ENCODE measurements at places on chromosomes 1 and 21.
A peak's percentile ranks its signal among the peaks of the same experiment; 100 is the strongest.

- no peak overlapping the region for H3K27ac ChIP-seq
- no peaks in the 10 kb centered on the region for H3K36me3 ChIP-seq
- no peak for DNase-seq
Observed at GRCh38 chr1:209038316-209038715, 545.2 kb upstream of the CAMK1G start.

DNA sequence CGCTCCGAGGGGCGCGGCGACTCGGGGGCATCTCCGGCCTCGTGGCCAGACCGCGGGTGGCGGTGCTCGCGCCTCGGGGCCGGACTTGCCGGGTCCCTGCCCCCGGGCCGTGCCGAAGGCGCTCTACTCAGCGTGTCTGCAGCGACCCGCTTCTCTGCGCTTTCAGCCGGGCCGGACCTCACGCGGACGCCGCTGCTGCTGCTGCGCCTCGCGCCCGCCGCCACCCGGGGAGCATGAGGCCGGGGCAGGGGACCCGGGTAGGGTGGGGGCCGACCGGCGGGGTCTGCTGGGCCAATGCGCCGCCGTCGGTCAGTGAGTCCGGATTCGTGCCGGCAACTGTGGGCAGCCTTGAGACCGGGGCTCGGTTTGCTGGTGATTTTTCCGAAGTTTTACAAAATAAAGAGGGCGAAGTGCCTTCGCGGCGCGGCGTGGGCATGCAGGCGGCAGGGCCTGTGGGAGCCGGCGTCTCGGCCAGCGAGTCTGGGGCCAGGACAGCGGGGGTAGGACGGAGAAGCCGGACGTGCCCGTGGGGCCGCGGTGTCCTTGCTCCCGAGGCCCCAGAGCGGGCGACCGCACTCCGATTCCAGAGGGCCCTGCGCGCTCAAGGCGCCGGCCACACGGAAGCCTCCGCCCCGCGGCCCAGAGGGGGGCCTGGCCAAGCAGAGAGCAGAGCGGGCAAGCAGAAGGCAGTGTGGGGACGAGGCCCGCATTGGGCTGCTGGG is 749 bp downstream of the FAM163A start:
- no peak overlapping the region for H3K27ac ChIP-seq
- H3K36me3 ChIP-seq: peaks cover 7% of the 10 kb centered on the region
- peaks cover 24% of the 10 kb centered on the region for H3K27me3 ChIP-seq
- H3K4me1 ChIP-seq: peaks cover 2% of the 10 kb centered on the region

DNA sequence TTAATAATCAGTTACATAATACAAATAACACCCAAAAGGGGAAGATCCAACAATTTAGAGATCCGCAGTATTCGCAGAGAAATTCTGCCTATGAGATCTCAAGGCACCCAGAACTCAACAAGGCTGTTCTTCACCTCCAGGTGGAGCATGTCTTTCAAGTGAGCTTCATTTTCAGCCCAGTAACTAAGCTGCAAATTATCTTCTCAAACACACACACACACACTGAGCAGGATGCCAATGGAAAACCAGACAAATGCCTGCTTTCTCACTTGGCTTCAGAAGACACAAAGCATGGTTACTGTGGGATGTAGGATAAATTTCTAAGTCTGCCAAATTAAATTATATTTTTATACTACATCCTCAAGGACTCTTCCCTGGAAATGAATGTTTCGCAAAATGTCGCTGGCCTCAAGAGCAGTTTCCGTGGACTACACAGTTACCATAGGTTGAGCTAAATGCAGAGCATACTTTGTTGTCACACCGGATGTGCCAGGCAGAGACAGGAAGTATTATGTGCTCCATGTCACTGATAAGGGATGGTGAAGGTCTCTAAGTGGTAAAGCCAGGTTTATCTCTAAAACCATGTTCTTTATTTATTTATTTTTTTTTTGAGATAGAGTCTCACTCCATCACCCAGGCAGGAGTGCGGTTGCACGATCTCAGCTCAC is 30.3 kb downstream of the UBR4 start:
- DNase-seq: no peak
- no peaks in the 10 kb centered on the region for H3K27me3 ChIP-seq
- H3K4me1 ChIP-seq: no peaks in the 10 kb centered on the region
- H3K27ac ChIP-seq: no peak overlapping the region
- H3K4me3 ChIP-seq: no peak overlapping the region

DNA sequence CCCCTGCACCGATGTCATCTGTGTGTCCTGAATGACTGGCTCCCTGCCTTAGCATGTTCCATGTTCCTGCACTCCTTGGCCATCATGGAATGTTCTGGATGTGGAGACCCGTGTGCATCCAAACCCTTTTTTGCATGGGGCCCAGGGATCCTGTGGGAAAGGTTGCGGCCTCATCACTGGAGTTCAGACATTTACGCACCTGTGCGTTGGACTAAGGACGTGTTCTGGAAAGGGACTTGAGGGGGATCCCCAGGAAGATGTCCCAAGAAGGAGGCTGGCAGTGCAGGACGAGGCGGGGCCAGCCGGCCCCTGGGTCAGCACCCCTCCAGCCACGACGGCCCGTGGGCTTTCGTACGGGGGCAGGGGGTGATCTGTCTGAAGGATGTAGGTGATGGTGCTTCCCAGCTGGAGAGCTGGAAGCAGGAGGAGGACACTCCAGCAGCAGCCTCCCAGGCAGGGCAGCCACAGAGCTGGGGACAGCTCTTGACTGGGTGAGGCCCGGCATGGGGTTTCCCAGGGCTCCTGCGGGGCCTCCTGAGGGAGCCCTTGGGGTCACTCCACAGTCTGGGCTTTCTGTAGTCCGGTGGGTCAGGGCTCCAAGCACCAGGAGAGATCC is 67.2 kb downstream of the SCCPDH start:
- peaks cover 14% of the 10 kb centered on the region for H3K36me3 ChIP-seq
- peaks cover 21% of the 10 kb centered on the region for H3K27me3 ChIP-seq
- no peak overlapping the region for H3K4me3 ChIP-seq
- no peak for DNase-seq
- H3K4me1 ChIP-seq: peaks cover 29% of the 10 kb centered on the region
- H3K27ac ChIP-seq: no peak overlapping the region

- H3K27ac ChIP-seq: peak overlapping the region; percentile 86
- H3K4me1 ChIP-seq: peaks cover 4% of the 10 kb centered on the region
- peak; percentile 68 for DNase-seq
- peaks cover 4% of the 10 kb centered on the region for H3K27me3 ChIP-seq
- H3K4me3 ChIP-seq: no peak overlapping the region
Observed at GRCh38 chr1:6378096-6378746, 15.3 kb downstream of the ACOT7 start.
